ENCODE measurements at places on chromosomes 7 and 10. TPM values are rescaled to one million over a fixed set of nuclear protein-coding genes. Genes with fewer than 3 reads are reported as not detected.
A peak's percentile ranks its signal among the peaks of the same experiment; 100 is the strongest.

The TYW1 gene
- total RNA-seq = 16.3 TPM

The ATRNL1 gene
- 15.8 TPM for total RNA-seq

The FFAR4 gene
- total RNA-seq = not detected

The ZNF862 gene
- 13.2 TPM for total RNA-seq

The LDB3 gene
- 3.9 TPM for total RNA-seq

The CHST15 gene
- 20.6 TPM for total RNA-seq

The CTNNA3 gene
- total RNA-seq = 0.75 TPM

The PRKCQ gene
- 1.9 TPM for total RNA-seq

The TMEM236 gene
- total RNA-seq = 0.14 TPM

- peak; percentile 77 for DNase-seq
- H3K36me3 ChIP-seq = no peaks in the 10 kb centered on the region
- peak overlapping the region; percentile 86 for H3K27ac ChIP-seq
- peaks cover 31% of the 10 kb centered on the region for H3K4me1 ChIP-seq
These were observed 931 bp downstream of the PAPSS2 start for GRCh38 chr10:87660484-87661133.

DNA sequence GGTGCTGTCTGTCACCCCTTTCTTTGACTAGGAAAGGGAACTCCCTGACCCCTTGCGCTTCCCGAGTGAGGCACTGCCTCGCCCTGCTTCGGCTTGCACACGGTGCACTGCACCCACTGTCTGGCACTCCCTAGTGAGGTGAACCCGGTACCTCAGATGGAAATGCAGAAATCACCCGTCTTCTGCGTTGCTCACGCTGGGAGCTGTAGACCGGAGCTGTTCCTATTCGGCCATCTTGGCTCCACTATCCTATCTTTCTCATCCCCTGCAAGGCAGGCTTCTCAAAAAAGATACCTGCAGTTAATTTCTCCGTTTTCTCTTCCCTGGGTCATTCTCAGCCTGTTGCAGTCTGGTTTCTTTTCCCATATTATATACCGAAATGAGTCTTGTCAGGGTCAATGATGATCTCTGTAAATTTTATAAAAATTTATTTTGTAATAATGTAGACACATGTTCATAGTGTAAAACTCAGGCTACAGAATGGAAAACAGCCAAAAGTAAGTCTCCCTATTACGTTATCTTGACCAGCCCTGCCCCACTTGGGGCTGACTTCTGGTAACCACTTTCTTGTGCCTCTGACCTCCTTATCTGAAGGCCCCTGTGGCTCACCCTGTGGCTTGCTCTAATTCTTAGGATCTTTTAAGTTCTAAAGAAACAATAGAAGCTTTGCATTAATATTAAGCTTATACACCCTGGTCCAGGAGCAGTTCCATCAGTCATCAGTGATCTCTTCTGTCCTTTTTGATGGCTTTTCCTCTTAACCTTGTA, 20.7 kb downstream of the BLVRA start:
- no peaks in the 10 kb centered on the region for H3K27me3 ChIP-seq
- no peaks in the 10 kb centered on the region for H3K36me3 ChIP-seq
- H3K4me3 ChIP-seq = no peak overlapping the region
- no peaks in the 10 kb centered on the region for H3K4me1 ChIP-seq

DNA sequence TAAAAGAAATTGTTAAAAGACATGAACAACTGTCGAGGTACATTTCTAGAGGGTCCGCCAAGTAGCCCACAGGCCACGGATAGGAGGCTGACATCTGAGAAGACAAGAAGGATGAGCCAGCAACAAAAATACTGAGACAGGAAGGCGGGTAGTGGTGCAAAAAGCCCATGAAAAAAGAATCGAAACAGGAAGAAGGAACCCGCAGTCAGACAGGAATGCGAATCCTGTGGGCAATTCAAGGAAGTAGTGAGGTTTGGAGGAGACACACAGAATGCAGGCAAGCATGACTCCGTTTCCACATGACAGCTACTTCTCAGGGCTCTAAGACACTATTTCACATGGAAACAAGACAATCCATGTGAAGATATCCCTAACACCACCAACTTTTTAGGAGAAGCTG, 125.2 kb downstream of the DOCK4 start:
- peak; percentile 42 for DNase-seq
- H3K4me3 ChIP-seq = peak overlapping the region; percentile 35
- peak overlapping the region; percentile 61 for H3K27ac ChIP-seq

DNA sequence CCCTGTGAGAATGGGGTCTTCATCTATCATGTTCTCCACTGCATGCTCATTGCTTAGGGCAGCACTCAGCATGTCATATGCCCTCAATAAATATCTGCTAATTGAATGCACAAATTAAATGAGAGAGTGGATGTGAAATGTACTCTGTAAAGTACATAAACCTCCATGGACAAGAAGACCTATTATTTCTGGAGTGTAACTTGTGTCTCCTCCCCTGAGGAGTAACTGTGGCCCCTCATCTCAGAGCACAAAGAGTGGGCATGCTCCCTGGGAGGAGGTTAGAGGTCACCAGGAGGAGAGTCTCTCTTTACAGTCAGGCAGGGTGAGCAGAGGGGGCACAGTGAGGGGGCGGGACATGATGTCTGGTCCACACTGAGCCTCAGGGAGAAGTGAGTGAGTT, 313.6 kb upstream of the PODXL start:
- H3K27ac ChIP-seq = no peak overlapping the region
- no peaks in the 10 kb centered on the region for H3K4me1 ChIP-seq
- DNase-seq = no peak
- H3K4me3 ChIP-seq = no peak overlapping the region

GRCh38 chr7:105635197-105635596, 53.9 kb upstream of the EFCAB10 start:
- no peak for DNase-seq
- no peak overlapping the region for H3K4me3 ChIP-seq
- H3K36me3 ChIP-seq = peaks cover 4% of the 10 kb centered on the region
- no peaks in the 10 kb centered on the region for H3K4me1 ChIP-seq
- no peaks in the 10 kb centered on the region for H3K27me3 ChIP-seq

DNA sequence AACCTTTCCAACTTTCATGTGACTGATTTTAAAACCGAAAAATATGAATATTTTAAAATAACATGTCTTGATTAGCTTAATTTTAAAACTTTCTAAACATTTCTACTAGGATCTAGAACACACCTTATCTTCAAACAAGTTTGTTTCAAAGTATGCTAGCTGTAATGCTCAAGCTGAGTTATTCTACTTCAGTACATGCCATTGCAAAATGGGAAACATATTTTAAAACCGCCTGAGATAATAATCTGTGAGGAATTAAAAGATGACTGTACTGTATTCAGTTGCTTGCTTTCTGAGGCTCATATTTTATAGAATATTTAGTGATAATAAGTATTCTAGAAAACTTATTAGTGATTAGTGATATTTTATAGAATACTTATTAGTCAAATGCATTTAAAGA, 99.6 kb downstream of the LMBR1 start:
- H3K36me3 ChIP-seq = no peaks in the 10 kb centered on the region
- H3K27ac ChIP-seq = no peak overlapping the region
- H3K4me1 ChIP-seq = no peaks in the 10 kb centered on the region
- DNase-seq = no peak
- H3K4me3 ChIP-seq = no peak overlapping the region
- no peaks in the 10 kb centered on the region for H3K27me3 ChIP-seq

DNA sequence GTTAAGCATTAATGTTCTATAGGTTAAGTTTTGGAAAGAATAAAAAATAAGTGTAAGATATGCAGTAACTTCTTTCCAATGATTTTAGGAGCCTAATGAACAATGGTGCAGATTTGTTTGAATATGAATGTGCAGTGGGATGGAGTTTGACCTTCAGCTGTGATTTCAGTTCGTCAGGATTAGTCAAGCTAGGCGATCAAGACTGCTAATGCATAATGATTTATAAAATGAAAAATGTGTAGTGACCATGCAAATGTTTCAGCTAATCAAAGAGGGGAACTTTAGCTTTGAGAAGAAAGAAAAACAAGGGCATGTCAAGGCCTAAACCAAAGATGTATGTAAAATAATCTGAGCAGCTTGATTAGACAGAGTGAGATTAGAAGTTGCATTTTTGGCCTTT, 208.5 kb downstream of the FOXP2 start:
- no peak overlapping the region for H3K27ac ChIP-seq
- H3K4me1 ChIP-seq = no peaks in the 10 kb centered on the region
- no peak overlapping the region for H3K4me3 ChIP-seq
- no peak for DNase-seq

DNA sequence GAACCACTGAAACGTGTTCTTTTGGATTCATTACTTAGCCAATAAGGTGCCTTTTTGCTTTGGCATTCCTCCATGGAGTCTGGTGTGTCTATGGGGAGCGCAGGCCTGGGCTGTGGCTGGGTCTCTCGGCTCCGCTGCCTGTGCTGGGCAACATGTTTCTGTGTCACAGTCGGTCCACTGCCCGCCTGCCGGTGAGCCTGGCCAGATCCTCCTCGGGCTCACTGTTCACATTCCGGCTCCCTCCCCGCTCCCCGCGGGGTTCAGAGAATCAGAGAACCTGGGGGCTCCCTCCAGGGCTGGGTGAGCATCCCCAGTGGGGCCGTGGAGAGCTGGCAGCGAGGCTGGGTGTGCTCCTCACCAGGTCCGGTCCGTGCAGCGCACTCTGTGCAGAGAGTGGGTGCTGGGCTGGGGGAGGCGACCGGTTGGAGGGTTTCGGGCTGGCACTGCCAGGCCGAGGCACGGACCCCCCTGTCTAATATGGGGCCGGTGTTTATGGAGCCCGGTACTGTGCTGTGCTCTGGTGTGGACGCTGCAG, 70.4 kb downstream of the INPP5A start:
- H3K27me3 ChIP-seq = no peaks in the 10 kb centered on the region
- H3K4me1 ChIP-seq = peaks cover 13% of the 10 kb centered on the region
- no peak overlapping the region for H3K4me3 ChIP-seq
- H3K27ac ChIP-seq = no peak overlapping the region
- H3K36me3 ChIP-seq = no peaks in the 10 kb centered on the region

- H3K27ac ChIP-seq = no peak overlapping the region
- no peak for DNase-seq
- no peaks in the 10 kb centered on the region for H3K27me3 ChIP-seq
- H3K36me3 ChIP-seq = no peaks in the 10 kb centered on the region
These were observed 4.0 kb downstream of the PTEN start for GRCh38 chr10:87867453-87867852.

All from astrocyte (in vitro differentiated cells and primary cell).